ENCODE measurements at places on chromosomes 13 and 19.
A peak's percentile ranks its signal among the peaks of the same experiment; 100 is the strongest.

GRCh38 chr19:3365836-3366752 is at the start of gene NFIC:
NFIC (plus strand) TSS chr19:3366583; CDS start chr19:3366637, 54 bp downstream.
- DNase-seq = peak; percentile 80

DNA sequence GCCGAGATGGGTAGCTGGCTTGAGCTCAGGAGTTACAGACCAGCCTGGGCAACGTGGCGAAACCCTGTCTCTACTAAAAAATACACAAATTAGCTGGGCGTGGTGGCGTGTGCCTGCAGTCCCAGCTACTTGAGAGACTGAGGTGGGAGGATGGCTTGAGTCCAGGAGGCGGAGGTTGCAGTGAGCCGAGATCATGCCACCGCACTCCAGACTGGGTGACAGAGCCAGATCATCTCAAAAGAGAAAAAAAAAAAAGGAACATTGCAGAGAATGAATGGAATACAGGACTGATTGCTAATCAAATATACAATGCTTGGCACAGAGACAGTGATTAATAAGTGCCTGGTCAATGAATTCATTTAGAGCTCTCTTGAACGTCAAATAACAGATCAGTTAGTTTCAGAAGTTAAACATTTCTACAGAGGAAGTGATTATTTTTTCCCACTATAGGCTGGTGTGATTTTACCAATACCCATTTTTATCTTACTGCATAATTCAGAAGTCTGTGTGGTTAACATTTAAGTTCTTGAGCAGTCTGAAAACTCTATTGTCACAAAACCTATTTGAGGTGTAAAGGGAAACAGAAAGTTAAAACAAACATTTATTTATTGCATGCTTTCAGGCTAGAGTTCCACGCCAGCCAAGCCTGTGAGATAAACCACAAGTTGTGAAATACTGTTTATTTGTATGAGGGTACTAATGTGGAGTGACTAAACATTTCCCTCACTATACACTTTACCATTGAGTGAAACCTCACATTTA is 7.7 kb upstream of the TBC1D4 start:
- DNase-seq = peak; percentile 37

DNA sequence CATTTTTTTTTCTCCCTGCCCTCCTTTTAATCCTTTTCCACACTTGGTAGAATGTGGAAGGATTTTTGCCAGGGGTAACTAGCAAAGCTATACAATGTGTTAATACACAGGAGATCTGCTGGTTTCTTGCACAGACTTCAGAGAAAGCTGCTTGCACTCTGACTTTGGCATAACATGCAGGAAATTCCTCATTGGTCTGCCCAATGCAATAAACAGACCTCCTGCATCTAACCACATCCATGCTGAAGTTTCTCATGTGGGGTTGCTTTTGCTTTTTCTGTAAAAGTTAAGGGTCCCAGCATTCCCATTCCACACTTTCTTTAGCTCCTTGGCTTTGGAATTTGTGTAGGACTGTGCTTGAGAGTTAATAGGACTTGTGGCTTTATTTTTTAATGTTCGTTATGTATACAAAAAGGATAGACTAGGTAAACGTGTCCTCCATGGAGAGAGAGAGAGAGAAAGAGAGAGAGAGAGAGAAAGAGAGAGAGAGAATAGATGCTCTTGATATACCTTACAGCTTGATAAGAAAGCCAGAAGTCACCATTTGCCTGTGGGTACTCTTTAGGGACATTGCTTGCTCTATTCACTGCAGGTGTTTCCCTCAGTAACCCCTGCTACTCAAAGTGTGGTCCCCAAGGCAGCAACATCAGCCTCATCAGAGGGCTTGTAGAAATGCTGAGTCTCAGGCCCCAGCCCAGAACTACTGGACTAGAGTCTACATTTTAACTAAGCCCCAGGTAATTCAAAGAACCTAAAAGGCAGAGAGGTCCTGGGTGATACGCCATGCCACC is 170.5 kb downstream of the SHISA2 start:
- DNase-seq = no peak

DNA sequence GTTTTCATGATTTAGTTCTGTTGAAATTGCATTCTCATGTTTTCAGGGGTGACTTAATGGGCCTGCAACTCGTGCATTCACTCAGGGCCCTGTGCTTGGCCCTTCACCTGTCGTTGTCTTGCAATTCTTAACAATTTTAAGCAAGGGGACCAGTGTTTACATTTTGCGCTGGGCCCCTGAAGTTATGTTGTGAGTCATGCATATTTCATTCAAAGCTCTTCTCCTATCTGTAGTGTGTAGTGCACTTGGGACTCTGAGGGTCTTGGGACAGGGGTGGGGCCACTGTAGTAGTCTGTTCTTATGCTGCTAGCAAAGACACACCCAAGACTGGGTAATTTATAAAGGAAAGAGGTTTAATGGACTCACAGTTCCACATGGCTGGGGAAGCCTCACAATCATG is 211.2 kb upstream of the RXFP2 start:
- no peak for DNase-seq

- no peak for DNase-seq
Observed at GRCh38 chr19:12912571-12912970, 6.5 kb downstream of the SYCE2 start.

GRCh38 chr13:48263196-48263595 is 30.2 kb downstream of the ITM2B start:
- no peak for DNase-seq

DNA sequence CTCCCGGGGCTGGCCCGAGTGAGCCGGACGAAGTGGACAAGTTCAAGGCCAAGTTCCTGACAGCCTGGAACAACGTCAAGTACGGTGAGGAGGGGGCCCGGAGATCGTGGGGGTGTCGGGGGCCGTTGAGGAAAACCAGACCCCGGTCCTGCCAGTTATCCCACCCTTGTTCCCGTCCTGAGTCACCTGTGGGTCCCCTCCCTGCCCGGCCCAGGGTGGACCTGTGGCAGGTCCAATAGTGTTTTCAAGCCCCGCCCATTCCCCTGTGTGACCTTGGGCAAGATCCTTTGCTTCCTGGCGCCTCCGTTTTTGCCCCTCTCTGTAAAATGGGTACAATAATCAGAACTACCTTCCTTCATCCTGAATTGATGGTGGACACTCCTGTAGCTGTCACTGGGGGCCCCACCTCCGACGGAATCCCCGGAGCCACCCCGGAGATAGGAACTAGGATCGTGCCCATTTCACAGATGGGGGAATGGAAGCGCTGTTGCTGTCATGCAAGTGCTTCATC is 593 bp downstream of the ATG4D start:
- DNase-seq = peak; percentile 76

DNA sequence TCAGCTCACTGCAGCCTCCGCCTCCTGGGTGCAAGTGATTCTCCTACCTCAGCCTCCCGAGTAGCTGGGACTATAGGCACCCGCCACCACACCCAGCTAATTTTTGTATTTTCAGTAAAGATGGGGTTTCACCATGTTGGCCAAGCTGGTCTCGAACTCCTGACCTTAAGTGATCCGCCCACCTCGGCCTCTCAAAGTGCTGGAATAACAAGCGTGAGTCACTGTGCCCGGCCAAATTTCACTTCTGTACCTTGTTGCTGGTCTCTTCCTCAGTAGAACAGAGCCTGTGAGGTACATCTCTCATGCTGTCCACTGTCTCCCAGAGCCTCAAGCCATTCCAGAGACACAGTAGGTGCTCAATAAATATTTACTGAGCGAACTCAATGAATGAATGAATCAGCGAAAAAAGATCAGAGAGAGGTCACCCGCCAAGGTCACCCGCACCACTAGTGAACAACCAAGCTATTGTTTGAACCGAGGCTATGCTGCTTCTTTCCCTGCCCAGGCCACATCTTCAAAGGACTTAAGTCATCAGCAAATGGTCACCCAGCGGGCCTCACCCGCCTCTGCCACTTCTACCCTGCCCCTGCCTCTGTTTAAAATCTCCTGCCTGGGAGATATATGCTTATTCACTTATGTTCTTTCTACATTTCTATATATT is 9.3 kb downstream of the TMEM143 start:
- no peak for DNase-seq

GRCh38 chr19:53037101-53038097 is 7.1 kb upstream of the ERVV-2 start:
- DNase-seq = no peak

DNA sequence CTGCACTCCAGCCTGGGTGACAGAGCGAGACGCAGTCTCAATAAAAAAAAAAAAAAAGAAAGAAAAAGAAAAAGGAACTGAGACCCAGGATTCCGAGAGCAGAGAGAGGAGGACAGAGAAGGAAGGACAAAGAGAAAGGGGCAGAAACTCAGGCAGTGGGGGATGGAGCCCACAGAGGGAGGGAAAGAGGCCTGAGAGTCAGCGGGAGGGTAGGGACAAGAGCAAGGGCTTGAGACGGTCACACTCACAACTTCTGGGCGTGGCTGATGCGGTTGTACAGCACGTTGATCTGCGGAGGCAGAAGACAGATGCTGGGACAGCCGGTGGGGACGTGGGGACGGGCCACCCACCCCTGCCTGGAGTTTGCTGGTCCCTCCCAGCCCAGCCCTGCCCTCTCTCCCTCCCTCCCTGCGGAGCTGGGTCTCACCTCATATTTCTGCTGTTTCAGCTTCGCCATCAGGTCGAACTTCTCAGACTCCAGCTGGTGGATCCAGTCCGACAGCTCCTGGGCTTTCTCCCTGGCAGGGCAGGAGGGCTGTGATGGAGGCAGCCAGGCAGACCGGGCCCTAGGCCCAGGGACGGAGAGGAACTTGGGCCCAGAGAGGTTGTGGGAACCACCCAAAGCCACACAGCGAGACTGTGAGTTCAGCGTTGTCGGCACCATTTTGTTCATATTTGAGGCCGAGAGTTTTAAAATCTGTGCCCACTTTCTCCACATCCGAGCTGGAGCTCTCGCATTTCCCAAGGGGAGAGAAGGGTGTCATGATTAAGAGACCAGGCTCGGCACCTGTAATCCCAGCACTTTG is 15.2 kb downstream of the TNNT1 start:
- no peak for DNase-seq

DNA sequence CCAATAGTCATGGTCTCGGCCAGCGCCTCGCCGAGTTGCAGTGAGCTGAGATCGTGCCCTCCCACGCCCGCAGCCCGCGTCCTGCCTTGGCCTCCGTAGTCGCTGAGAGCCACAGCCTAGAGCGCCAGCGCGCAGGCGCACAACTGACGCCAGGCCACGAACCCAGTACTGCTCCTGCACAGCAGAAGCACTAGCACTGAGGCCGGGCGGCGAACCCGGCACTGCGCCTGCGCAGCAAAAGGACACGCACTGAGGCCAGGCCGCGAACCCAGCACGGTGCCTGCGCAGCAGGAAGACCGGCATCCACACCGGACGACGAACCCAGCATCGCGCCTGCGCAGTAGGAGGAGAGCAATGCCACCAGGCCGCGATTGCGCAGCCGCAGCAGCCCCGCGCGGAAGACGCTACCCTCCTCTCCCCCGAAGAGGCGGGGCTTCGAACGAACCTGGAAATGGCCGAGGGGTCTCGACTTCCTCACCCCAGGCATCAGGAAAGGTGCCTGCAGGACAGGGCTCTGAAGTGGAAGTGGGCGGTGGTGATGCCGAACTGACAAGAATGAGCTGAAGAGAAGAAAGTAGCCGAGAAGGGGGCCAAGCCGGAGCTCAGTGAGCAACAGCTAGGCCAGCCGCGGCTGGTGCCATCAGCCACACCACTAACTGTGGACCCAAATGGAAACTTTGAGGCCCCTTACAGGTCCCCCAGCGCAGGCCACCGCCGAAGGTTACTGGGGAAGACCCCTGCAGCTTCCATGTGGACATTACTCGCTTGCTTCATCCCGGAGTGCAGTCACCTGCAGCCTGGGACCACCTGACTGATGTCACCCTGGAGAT is 7.5 kb downstream of the F10 start:
- peak; percentile 54 for DNase-seq

DNA sequence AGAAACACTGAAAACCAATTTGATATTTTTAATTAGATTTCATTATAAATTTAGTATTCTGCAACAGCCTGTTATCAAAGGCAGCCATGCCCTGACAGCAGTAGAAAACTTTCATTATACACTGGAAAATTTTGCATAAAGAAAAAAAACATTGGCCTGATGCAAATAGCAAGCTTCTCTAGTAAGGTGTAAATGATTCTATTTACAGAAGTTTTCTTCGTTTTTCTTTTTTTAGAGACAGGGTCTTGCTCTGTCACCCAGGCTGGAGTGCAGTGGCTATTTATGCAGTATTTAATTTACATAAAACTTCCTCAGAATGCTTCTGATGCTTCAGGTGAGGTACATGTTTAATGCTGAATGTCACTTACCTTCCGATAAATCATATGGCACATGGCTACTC is 67.0 kb downstream of the ABCC4 start:
- no peak for DNase-seq

GRCh38 chr13:105327581-105328126 is 1207.8 kb downstream of the EFNB2 start:
- no peak for DNase-seq

DNA sequence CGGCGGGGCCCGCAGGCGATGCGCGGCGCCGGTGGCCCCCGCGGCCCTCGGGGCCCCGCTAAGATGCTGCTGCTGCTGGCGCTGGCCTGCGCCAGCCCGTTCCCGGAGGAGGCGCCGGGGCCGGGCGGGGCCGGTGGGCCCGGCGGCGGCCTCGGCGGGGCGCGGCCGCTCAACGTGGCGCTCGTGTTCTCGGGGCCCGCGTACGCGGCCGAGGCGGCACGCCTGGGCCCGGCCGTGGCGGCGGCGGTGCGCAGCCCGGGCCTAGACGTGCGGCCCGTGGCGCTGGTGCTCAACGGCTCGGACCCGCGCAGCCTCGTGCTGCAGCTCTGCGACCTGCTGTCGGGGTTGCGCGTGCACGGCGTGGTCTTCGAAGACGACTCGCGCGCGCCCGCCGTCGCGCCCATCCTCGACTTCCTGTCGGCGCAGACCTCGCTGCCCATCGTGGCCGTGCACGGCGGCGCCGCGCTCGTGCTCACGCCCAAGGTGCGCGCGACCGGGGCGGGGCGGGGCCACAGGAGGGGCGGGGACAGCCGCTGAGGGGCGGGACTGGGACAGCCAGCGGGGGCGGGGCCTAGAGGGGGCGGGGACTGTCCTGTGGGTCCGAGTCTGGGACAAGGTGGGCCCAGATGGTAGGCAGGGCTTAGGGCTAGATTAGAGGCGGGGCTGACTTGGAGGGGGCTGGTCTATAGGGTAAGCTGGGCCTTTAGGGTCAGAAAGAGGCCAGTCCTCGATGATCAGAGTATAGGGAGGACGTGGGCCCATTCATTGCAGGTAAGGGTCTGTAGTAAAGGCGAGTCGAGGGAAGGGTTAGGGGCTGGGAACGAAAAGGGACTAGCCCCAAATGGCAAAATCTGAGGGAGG is 5.1 kb downstream of the GRIN2D start:
- peak; percentile 90 for DNase-seq

DNA sequence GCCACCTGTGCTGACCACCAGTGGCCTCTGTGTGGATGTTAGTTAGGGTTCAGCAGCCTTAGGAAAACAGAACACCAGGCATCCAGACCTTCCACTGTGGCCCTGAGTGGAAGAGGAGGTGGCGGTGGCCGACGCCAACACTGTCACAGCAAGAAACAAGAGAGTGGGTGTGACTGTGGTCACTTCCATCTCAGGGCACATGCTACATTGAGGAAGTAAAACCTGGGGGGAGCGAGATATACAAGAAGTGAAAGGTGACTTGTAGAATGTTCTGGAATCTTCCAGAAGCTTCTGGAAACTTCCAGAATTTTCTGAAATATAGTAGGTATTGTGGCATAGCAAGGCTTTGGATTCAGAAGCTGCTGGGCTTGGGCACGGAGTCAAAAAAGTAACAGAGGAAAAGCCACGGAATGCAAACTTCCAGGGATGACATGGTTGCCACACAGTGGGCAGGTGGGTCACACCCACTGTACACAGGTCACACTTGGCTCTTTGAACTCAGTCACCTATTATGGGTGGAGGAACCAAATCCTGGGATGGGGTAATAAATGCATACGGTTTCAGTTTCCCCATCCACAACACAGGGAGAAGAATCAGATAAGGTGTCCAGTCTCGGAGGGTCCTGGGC is 24.3 kb downstream of the GNG7 start:
- DNase-seq = no peak

GRCh38 chr13:94546061-94546839 is 49.7 kb downstream of the TGDS start:
- no peak for DNase-seq
